ENCODE measurements at places on chromosomes 5 and 9.
A peak's percentile ranks its signal among the peaks of the same experiment; 100 is the strongest.

DNA sequence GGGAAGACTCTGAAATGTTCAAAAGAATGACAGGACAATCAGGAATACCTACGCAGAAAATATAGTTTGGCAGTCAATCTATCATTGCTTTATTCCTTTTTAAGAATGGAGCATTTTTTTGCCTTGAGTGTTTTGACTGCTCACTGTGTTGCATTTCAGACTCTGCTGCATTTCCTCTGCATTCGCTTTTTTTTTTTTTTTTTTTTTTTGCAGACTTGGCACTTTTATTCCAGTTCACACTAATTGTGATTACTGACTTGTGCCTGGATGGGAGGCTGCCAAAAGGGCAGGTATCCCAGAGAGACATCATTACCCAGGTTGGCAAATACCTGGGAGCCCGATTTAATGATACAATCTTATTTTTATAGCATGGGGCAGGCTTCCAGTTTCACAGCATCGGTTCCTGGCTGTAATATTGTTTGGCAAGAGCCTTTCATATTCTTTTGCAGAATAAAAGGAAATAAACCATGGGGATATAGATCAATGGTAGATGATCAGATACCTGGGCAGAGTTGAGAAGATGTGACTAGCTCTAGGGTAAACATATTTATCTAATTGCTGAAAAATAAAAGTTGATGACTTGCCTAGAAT lies 1132.6 kb downstream of the MAT2B start:
- no peak for DNase-seq

- no peak for DNase-seq
Observed at GRCh38 chr5:51484326-51484725, 101.1 kb downstream of the ISL1 start.

- peak; percentile 71 for DNase-seq
Observed at GRCh38 chr5:151154931-151155774, 2.4 kb downstream of the ANXA6 start.

GRCh38 chr5:147712019-147712418 lies 70.5 kb downstream of the JAKMIP2 start:
- no peak for DNase-seq

DNA sequence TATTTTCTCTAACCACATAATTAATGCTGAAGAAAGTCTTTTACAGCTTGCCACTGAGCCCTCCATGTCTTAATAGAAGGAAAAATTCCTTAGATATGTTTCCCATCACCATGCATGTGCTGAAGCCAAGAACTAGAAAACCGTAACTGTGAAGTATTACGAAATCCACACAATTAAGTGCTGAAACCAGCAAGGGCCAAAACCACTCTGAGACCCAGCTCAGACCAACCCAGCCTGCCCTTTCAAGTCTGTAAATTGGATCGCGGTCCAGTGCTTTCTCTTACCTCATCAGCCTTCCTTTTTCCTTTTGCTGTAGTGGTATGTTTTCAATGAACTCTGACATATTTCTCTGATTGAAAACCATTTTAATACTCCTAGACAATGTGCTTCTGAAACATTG lies 26.3 kb downstream of the SEMA5A start:
- DNase-seq: no peak

DNA sequence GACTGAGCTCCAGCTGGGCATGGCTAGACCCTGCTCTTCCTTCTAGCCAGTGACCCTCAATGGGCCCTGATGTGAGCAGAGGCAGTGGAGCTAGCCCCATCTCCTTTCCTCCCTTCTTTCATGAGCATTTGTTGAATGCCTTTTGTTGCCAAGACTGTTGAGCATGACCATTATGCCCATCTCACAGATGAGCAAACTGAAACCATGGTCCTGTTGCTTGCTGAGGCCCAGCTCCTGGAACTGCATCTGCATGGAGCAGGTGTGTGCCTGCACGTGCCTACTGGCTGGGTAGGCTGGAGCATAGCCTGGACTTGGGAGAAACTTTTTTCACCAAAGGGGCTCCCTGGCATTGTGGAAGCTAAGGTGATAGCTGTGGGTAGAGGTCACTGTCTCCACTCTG lies 3.0 kb upstream of the WNK2 start:
- DNase-seq: no peak

DNA sequence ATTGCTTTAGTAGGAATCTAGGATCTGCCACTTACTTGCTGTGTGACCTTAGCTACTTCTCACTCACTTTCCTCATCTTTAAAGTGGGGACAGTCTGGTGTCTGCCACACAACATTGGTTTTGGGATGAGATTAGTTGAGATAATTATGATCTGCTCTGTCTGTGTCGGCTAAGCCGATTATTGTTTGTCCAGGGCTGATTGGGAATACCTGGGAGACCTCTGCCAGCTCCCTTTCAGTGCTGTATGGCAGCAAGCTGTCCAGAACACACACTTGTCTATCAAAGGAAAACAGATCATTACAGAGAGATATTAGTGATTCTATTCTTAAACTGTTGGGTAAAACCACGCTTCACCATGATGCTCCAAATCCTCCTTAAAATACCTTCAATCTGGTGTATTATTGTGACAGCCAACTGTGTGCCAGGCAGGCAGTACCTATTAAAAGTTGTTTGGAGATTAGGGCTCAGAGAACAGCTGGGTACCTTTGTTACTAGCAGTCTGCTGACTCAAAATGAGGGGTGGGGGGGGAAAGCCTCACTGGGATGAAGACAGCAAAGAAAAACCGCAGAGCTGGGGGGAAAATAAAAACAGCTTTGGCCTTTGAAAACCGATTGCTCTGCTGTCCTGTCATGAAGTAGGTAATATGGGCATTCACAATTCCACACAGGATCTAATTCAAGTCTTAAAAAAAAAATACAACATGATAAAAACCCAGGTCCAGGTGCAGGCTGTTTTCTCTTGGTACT lies 458.4 kb upstream of the C9orf72 start:
- no peak for DNase-seq

DNA sequence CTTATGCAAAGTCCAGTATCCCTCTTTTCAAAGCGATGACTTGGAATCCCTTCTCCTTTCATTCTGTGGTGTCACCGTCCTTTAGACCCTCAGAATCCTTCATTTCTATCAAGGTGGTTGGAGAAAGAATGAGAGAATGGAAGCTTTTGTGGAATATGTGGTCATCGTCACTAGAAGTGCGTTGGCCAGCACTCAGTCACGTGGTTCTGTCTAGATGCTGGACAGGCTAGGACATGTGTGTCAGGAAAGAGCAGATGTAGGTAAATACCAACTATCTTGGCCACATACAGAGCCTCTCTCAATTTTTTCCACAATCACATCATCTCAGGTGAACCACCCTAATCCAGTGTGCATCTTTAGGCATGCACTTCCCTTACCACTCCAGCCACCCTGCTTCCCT lies 206.0 kb downstream of the ARRDC3 start:
- DNase-seq: no peak

- no peak for DNase-seq
Observed at GRCh38 chr5:139403418-139403786, 487 bp downstream of the SPATA24 start.

DNA sequence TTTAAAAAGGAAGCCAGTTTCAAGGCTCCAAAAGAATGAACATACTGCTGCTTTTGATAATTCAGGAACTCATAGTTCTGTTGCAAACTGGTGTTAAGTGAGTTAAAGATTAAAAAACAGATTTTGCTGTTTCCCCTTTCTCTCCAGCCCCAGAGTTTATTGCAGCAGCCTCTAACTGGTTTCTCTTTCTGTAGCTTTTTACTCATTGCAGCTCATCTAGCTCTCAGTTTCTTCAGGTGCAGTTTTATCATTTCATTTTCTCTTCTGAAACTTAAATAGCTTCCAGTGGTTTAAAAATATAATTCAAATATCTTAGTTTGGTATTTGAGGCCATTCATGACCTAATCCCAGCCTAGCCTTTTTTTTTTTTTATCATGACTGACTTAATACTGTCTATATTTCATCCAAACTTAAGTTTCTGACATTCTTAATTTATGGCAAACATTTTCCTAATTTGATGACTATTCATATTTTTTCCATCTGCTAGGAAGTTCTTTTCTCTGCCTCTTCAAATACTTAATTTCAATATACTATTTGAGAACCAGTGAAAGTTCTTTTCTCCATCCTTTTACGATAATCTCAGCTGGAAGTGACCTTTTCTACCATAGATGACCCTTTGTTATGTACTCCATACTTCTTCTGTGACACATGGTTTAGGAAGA lies 252.7 kb upstream of the GRIA1 start:
- no peak for DNase-seq

DNA sequence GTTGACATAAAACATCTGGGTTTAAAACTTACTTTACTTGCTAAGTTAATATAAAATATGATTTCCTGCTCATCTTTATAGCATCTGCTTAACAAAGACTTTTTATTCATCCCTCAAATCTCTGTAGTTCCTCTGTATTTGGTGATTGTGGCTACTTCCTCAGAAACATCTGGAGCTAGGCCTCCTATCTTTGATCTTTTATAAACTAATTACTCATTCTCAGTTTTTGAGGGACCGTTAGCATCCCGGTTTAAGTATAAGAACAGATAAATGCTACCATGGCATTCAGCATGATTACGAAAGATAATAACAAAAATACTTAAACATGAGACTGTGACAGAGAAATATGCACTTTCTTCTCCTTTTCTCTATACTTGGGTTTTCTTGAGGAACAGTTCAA lies 85.3 kb downstream of the SLC38A9 start:
- DNase-seq: no peak

- no peak for DNase-seq
Observed at GRCh38 chr9:12230708-12231107, 462.5 kb upstream of the TYRP1 start.

DNA sequence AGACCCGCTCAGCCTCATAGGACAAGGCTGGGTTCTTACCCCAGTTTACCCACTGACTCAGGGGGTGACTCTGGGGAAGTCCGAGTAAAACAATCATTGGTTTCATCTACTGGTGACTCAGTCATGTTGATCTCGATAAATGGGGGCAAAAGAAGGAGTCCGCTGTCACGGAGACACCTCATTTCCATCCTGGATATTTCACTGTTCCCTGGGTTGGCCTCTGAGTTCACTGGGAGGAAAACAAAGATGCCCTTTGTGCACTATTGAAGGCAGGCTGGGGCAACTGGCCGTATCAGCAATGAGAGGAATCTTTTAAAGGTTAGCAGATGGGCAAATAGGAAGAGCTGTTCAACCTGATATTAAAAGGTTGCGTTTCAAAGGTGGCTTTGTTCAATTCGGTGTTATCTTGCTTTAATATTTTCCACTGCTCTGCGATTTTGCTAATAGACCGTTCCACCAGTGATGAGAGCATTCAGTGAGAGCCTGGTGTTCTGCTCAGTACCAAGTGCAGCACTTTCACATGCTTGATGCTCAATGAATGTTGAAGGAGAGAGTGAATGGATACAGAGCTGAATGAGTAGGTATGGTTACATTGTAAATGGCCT lies 110.2 kb upstream of the EGFLAM start:
- DNase-seq: no peak

GRCh38 chr9:98364086-98364485 lies 108.6 kb upstream of the TBC1D2 start:
- no peak for DNase-seq

- no peak for DNase-seq
Observed at GRCh38 chr5:139415221-139415861, 11.5 kb upstream of the SPATA24 start.

- DNase-seq: no peak
Observed at GRCh38 chr5:13511442-13511841, 433.0 kb downstream of the DNAH5 start.

DNA sequence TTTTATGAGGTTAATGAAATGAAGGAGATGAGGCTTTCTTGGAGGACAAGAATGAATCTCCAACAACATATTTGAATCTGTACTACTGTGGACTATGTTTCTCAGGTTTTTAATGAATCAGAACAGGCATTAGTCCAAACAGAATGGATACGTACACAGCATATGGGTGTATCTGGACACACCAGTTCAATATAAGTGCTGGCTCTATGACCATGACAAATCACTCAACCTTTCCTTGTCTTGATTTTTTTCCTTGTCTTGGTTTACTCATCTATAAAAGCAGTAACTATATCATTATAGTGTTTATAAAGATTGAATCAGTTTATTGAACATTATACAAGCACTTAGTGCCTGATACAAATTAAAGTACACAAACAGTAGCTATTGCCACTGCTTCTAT lies 104.1 kb downstream of the AP3B1 start:
- DNase-seq: no peak

GRCh38 chr5:54885636-54886035 lies 99.8 kb downstream of the ESM1 start:
- no peak for DNase-seq

- no peak for DNase-seq
Observed at GRCh38 chr9:108045851-108046250, 556.3 kb upstream of the KLF4 start.

- no peak for DNase-seq
Observed at GRCh38 chr9:81417299-81417675, 272.1 kb downstream of the TLE1 start.

- no peak for DNase-seq
Observed at GRCh38 chr9:68913054-68913453, 100.9 kb downstream of the PRKACG start.

DNA sequence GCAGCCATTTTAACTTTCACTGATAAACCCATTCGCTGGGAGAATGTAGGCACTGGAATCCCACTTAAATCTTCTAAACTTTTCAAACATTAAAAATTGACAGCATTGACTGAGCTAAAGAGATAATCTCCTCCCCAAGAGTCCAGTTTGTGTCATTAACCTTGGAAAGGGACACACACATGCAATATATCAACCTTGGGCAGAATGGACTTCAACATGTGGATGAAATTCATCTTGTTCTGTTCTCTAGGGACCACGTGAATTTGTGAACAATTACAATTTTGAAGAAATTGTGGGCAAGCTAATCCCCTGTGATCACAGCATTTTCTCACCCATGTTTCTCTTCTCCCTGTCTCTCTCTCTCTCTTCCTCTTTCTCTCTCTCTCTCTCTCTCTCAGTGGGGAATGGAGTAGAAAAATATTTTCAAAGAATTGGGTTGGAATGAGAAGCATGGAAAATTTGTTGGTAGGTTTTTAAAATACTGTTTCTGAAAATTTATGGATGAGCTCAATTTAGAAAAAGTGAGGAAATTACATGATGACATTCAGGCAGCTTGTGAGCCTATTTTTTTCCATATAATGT lies 553.7 kb downstream of the EBF1 start:
- no peak for DNase-seq

DNA sequence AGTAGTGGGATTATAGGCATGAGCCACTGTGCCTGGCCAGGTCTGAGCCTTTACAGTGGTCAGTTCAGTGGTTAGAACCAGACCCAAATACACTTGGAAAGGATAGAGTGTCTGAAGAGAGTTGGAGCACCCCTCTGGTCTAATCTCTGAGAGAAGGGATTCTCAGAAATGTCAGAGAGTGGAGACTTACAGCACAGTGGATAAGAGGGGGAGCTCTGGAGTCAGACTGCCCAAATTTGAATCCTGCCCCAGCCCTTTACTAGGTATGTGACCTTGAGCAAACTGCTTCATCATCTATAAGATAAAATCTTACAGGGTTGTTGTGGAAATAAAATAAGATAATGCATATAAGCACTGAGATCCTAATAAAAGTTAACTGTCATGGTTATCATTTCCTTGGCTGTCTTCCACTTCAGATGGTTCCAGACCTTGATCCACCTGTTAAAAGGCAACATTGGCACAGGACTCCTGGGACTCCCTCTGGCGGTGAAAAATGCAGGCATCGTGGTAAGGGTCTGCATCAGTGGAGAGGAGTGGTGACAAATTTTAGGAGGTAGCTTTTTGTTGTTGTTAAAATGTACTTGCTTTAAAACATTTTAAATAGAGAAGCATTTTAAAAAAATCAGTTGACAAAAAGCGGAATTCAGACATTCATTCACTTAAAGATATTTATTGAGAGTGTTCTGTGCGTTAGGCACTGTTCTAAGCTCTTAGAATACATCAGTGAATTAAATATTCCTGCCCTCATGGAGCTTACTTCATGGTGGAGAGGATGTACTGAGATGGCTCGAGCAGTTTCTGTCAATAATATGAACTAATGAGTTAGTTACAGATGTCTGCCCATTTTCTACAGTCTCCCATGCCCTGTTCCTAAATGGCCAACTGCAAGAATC lies 16.0 kb downstream of the SLC36A1 start:
- DNase-seq: no peak

Data from CD8-positive, alpha-beta memory T cell (primary cell).